ENCODE measurements at places on chromosomes 3 and 15.

GRCh38 chr3:35757991-35758757, 118.8 kb downstream of the ARPP21 start:
- DNase-seq = no peak

GRCh38 chr3:132248490-132248889, 68.7 kb upstream of the ACP3 start:
- no peak for DNase-seq

DNA sequence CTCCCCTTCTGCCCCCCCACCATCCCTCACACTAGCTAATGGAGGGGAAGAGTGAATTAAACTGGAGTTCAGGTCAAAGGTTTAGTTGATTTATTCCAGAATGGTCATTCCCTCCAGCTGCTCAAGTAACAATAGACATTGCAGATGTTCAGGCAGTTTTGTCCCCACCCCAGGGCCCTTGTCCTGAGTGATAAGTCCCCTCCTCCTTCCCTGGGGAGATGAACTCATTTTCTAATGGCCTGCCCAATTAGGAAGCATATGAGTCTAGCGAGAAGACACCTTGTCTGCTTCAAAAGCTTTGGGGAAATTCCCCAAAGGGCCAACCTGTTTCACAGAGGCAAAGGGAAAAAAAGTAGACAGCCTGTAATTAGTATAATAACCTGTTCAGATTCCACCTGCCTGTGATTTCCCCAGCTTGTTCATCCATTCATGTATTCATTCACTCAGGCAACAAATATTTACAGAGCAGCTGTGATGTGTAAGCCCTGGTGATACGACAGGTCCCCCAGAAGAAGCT, 165.3 kb downstream of the SHQ1 start:
- no peak for DNase-seq

DNA sequence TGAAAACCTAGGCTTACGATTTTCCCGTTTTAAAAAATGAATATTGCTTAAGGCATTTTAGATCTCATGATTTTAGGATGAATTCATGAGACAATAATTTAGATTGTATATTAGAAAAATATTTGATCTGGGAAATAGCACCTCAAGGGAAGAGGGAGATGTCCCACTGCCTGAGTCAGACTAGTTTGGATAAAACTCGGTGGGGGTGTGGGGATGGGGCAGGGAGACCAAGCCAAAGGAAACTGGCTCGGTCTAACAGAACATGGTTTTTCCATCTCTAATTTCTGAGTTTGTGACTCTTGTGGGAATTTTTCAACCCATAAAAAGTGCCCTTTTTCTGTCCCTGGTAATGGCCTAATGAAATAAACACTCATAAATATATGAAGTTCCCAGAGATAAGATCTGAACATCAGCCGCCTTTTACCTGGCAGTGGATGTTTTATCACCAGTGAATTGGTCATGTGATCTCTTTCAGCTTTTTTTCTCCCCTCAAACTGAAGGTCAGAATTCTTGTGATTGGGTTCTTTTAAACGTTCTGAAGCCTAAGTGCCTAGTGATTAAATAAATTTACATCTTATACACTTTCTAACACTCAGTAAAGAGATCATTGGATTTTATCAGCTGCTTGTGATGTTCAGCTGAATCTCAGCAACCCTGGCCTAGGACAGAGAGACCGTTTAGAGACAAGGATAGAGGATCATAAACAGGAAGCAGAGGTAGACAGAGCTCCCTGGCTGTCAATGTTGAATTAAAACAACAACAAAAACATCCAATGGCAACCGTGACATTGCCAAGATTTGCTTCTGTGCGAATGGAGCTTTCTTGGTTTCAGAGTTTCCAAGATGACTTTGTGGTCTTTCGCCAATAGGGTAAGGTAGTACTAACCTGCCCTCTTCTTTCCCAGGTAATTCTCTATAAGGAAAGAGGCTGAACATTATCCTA, 1038.2 kb downstream of the MCTP2 start:
- no peak for DNase-seq

DNA sequence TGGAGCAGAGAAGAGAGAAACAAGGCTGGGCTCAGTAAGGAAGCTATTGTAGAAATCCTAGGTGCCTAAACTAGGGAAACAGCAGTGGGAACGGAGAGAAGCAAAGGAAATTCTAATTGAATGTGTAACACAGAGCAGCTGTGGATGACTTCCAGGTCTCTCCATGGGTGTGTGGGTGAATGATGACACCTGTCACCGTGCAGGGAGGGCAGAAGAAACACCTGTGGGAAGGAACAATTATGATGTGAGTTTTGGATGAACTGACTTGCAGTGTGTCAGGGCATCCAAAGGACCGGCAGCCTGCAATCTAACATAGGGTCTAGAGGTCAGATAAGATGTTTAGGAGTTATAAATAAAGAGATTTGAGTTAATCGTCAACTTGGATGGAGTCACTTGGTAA, 144.2 kb downstream of the RYR3 start:
- DNase-seq = no peak

DNA sequence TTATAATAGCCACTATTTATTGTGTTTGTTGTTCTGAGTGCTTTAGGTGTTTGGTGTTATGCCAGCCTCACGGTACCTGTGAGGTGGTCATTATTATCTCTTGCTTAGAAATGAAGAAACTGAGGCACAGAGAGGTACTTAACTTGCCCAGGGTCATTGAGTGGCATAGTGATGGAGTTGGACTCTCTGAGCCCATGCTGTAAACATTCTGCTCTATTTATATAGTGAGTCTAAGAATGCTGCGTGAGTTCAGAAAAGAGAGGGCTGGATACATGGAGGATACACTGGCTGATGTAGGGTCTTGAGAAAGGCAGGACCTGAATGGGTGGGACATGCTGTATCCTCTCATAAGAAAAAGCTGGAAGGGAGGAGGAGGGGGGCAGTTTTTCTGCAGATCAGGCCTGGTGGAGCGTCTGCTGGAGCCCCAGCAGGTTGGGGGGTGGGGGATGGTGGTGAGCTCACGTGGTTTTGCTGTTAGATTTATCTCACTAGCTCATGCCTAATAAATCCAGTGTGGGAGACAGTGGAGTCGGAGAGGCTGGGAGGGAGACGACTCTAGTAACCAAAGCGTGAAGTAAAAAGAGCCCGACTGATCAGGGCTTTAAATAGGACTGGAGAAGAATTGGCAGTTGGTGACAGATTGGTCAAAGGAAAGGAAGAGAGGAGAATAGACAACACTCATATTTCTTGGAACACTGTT, 16.0 kb downstream of the MED12L start:
- DNase-seq = no peak

DNA sequence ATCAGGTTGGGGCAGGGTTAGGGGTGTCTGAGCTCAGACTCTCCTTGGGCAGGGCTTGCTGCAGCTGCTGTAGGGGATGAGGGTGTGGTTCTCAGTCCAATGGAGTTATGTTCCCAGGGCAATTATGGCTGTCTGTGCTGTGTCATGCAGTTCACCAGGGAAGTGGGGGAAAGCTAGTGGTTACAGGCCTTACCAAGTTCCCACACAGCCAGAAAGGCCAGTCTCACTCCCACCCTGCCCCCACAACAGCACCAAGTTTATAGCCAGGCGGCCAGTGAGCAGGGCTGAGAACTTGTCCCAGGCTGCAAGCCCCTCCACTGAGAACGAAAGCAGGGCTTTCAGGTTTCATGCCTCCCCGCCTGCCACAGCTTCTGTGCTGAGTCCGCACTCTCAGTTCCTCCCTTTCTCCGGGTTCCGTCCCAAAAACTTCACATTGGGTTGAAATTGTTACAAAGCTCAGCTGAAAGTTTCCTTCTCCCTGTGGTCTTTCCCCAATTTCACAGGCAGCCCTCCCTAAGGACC, 19.6 kb upstream of the CPOX start:
- no peak for DNase-seq

GRCh38 chr3:136535906-136536305, 216.3 kb downstream of the STAG1 start:
- no peak for DNase-seq

DNA sequence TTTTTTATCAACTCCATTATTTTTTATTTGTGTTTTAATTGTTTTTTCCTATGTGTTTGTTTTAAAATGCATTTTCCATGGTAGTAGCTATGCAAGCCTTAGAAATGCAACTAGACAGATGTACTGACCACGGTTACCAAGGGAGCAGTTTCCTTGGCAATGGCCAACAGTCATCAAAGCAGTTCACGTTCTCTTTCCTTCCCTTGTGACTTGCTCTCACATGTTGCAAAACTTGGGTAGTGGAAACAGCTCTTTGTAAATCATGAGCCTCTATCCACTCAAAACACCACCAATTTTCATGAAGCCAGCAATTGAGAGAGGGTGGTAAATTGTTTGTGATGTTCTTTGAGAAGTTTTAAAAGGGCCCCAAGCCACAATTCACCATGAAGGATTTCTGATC, 499.4 kb upstream of the MDFIC2 start:
- no peak for DNase-seq

GRCh38 chr3:52146811-52147210, 7.4 kb downstream of the POC1A start:
- DNase-seq = no peak

DNA sequence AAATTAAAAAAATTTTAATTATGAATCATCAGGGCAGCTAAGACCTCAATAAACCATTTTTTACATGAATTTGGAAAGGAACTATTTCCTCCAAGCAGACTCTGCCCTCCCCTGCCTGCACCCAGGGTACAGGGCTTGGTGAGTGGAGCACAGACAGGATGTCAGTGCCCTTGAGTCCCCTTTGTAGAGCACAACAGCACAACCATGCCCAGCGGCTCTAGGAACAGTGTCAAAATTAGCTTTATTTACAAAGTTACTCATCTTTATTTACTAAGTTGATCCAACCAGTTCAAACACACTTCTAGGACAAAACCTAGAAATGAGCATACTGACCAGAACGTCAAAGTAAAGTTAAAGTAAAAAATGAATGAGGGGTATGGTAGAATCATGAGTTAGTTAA, 90.6 kb upstream of the TSC22D2 start:
- no peak for DNase-seq

GRCh38 chr3:102511639-102512038, 76.8 kb downstream of the ZPLD1 start:
- no peak for DNase-seq

DNA sequence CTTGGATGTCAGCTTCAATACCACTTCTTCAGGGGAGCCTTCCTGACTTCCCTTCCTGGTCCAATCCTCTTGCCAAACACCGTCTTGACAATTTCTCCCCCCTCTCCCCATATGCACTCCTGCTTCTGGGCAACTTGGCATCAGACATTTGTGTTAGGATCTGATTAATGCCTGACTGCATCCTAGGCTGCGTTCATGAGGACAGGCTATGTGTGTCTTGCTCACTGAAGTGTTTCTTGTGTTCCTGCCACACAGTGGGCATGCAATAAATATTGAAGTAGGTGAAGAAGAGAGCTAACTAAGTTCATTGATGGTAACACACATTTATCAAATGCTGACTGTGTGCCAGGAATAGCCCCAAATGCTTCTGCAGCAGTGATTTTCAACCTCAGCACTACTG, 36.4 kb upstream of the WNT5A start:
- no peak for DNase-seq

DNA sequence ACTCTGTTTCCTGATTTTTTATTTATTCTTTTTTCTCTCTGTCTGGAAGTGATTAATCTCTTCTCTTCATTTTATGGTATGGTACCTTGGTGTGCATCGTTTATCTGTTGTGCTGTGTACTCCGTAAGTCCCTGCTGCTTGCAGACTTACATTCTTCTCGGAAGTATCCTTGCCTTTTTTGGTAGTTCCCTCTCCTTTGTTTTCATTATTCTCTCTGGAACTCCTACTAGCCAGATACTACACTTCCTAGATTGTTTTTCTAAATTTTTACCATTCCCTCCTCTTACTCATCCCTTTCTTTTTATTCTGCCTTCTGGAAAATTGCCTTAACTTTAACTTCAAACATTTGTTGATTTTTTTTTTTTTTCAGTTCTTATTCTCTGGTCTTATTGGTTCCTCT, 27.2 kb downstream of the PIK3CA start:
- DNase-seq = no peak

- DNase-seq = no peak
Measured at GRCh38 chr3:151612115-151612514, 121.6 kb upstream of the AADACL2 start.

- no peak for DNase-seq
Measured at GRCh38 chr15:98304371-98304770, 343.9 kb downstream of the ARRDC4 start.

- DNase-seq = no peak
Measured at GRCh38 chr3:128166971-128167453, 13.7 kb downstream of the EEFSEC start.

GRCh38 chr3:127233371-127233770, 40.4 kb downstream of the PRR23E start:
- DNase-seq = no peak

- DNase-seq = no peak
Measured at GRCh38 chr15:42511007-42511391, 15.6 kb downstream of the SNAP23 start.

All from SIG-M5 (cell line).